Left renal cortex interstitium (tissue), 4 donors: ENCODE measurements at places on chromosomes 1 and 21. TPM values are rescaled to one million over a fixed set of nuclear protein-coding genes. Genes with fewer than 3 reads are reported as not detected.

Gene LMX1A
- polyA plus RNA-seq: not detected

- no peak for DNase-seq
Measured at GRCh38 chr1:94831641-94832040, 11.5 kb downstream of the SLC44A3 start.

DNA sequence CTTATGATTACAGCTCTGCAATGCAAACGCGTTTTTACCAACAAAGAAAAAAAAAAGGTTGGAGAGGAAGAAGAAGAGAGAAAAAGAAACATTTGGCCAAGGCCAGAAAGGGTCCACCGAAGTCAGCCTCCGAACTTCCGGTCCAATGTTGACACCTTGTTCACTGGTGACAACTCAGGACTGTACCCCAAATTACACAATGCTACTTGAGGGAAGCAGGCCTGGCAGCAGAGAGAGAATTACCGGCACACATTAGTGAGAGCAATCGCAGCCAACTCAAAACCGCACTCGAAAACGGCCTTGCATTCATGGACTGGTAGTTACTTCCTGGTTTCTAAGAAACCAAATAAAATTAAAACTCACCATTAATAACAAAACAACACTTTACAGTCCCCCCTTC lies 652.5 kb downstream of the KIF26B start:
- DNase-seq: no peak

- no peak for DNase-seq
Measured at GRCh38 chr1:81190003-81190402, 610.7 kb upstream of the ADGRL2 start.

Gene NRAS
- 73.0 TPM for polyA plus RNA-seq

GRCh38 chr1:205500240-205501233 lies 3.9 kb upstream of the CDK18 start:
- no peak for DNase-seq

- peak; percentile 49 for DNase-seq
Measured at GRCh38 chr1:8712413-8713231, 104.8 kb downstream of the RERE start.

- no peak for DNase-seq
Measured at GRCh38 chr1:113178522-113178921, 105.5 kb downstream of the LRIG2 start.

Gene CD1B
- not detected for polyA plus RNA-seq

Gene CD1C
- 1.1 TPM for polyA plus RNA-seq

Gene OR14K1
- polyA plus RNA-seq: not detected

GRCh38 chr1:87941337-87941946 lies 612.8 kb downstream of the LMO4 start:
- peak; percentile 40 for DNase-seq

Gene VANGL2
- polyA plus RNA-seq: 43.9 TPM

DNA sequence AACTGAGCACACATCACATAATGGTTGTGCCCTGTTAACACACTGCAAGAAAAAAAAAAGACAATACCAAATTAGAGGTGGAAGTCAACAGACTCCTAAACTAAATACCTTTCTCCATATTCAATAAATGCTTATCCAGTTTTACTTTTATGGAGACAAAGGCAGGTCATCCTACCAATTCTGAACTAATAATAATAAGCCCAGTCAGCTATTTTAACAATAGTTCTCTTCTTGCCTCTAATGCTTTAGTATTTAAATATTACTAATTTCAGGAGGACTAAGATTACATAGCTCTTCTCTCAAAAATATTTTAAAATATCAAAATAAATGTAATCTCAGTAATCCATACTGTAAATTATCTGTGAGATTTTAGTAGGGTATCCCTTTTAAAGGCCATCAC lies 10.5 kb downstream of the COPA start:
- no peak for DNase-seq

DNA sequence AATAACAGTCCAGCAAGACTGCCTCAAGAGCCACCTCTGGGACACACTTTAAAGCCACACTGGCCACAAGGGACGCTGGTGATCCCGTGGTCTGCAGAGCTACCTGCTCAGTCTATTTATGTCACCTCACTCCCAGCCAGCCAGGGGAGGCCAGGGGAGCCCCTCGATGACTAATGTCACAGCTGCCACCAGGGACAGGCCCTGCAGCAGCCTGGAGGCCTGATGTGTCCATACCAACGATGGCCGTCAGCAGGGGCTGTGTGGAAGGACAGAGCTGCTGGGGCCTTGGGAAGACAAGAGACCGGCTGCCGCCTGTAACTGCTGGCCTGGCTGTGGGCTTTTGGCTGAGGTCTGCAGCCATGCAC lies 71.0 kb downstream of the SIK1 start:
- no peak for DNase-seq

Gene NCDN
- 23.4 TPM for polyA plus RNA-seq

- DNase-seq: no peak
Measured at GRCh38 chr1:218779341-218780100, 394.2 kb upstream of the LYPLAL1 start.

- no peak for DNase-seq
Measured at GRCh38 chr1:60425528-60425927, 352.0 kb upstream of the C1orf87 start.

Gene NIBAN1
- polyA plus RNA-seq: 3.0 TPM

DNA sequence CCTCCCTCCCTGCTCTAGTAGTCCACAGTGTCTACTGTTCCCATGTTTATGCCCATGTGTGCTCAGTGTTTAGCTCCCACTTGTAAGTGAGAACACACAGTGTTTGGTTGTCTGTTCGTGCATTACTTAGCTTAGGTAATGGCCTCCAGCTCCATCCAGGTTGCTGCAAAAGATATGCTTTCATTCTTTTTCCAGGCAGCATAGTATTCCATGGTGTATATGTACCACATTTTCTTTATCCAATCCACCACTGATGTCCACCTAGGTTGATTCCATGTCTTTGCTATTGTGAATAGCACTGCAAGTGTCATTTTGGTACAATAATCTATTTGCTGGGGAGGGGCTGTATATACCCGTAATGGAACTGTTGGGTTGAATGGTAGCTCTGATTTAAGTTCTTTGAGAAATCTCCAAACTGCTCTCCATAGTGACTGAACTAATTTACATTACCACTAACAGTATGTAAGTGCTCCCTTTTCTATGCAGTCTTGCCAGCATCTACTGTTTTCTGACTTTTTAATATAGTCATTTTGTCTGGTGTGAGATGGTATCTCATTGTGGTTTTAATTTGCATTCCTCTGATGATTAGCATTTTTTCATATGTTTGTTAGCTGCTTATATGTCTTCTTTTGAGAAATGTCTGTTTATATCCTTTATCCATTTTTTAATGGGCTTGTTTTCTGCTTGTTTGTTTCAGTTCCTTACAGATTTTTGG lies 191.9 kb upstream of the DMRTA2 start:
- no peak for DNase-seq

DNA sequence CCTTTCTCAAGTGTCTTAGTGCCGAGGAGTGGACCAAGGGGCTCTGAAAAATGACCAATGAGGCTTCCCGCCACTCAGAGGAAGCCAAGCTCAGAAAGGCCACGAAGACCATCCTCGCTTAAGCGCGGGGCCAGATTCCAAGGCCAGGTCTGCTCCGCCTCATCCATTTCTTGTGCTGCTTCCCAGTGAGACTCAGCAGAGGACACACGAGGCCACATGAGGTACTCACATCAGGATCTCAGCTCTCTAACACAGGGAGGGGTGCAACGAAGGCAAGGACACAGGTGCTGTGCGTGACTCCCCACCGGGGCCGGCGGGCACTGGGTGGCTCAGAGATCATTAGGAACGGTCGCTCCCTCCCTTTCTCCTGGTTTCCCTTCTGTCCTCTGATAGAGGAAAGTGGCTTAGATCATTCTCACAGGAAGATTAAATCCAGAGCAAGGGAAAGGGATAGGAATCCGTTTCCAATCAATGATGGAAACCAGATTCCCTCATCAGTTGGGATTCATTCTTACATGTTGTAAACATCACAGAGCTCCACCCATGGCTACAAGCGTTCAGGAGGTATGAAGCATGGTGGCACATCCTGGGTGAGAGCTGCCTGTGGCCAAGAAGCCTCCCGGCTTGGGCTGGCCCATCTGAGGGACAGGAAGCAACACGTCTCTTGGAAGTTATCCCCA lies 46.7 kb downstream of the CAPZB start:
- DNase-seq: no peak

Gene IL22RA1
- 3.4 TPM for polyA plus RNA-seq

Gene KCNA3
- polyA plus RNA-seq: 0.14 TPM

DNA sequence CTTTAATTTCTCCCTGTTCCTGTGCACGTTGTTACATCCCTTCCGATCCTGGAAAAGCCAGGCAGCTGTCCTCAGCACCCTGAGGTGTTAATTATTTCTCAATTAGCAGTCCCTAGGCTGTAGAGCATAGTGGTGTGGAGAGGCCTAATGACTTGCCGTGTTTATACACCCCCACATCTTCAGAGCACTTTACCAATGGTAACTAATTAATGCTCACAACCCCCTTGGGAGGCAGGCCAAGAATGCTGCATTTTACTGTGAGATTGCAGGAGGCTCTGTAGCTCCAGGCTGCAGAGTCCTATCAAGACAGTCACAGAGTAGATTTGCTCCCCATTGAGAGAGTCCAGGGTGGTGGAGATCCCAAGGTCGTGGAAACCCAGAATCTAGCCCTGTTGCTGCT lies 2.4 kb upstream of the PARS2 start:
- DNase-seq: no peak

GRCh38 chr1:184187097-184187496 lies 135.6 kb downstream of the TSEN15 start:
- DNase-seq: no peak

DNA sequence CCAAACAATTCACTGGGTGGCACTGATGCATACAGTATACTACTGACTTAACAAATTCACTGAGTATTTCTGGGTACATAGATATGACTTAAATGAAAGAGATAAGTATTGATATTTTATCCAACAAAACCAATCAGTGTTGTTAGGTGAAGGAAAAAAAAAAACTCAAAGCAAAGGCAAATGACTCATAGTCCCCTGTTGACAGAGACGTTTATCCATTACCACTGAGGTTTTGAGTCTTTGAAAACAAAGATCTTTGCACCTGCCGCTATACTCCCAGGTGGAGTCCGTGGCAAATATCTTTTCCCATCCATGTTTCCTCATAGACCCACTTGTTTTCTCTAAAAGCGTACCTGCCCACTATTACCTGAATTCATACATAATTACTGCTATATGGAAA lies 18.4 kb downstream of the DYNLT5 start:
- no peak for DNase-seq

GRCh38 chr21:42269386-42269785 lies 45.8 kb downstream of the TFF3 start:
- DNase-seq: no peak

DNA sequence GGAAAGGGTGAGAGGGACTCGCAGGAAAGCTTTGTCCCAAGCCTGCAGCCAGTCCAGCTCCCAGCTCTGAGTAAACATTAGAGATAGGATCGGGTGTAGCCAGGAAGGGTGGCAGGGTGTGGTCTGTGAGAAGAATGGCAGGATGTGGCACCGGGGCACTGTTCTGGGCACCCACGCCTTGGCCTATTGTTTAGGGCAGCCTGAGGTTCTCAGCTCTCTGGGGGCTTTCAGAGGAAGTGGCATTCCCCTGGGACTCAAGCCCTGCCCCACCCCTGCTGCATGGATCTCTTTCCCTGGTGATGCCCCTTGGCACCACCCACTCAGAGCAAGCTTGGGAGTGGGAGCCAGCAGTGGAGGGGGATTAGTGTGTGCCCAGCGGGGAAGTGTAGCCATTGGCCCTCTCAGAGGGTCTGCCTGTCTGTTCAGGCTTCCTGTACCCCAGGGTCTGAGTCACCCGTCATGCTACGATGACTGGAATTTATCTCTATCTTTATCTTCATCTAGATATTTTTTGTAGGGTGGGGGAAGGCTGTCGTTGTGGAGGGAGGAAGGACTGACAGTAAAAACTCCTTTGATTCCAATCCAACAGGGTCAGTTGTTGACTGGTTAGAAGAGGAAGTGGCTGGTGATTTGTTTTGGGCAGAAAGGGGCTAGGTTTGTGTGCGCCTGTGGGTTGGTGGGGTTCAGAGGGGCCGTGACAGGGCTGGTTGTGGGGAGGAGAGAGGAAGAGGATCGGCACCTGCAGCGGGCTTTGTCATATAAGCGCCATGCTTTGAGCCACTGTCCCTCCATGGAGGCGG lies 31.6 kb downstream of the SOX13 start:
- no peak for DNase-seq

- DNase-seq: no peak
Measured at GRCh38 chr1:231923491-231924041, 297.0 kb downstream of the DISC1 start.

DNA sequence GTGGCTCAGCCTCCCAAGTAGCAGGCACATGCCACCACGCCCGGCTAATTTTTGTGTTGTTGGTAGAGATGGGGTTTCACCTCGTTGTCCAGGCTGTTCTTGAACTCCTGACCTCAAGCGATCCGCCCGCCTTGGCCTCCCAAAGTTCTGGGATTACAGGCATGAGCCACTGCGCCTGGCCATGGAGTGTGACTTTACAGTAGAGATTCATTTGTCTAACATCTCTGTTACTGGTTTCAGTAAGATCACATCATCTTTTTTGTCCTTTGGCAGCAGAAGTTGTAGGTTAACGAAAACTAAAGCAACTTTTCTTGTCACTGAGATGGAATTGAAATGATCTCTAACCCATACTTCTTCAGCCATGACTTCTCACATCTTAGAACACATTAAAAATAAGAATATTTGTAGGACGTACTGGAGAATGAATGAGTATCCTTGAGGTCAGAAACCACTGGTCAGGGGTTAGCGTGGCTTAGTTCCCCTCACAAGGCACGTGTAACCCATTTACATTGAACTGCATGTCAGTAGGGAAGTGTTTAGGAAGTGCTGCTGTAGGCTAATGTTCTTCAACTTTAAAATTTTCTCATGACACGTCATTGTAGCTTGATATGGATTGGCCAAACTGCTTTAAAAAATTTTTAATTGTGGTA lies 75.9 kb downstream of the CAMTA1 start:
- no peak for DNase-seq

- peak; percentile 58 for DNase-seq
Measured at GRCh38 chr1:100188617-100189016, 10.6 kb upstream of the LRRC39 start.

DNA sequence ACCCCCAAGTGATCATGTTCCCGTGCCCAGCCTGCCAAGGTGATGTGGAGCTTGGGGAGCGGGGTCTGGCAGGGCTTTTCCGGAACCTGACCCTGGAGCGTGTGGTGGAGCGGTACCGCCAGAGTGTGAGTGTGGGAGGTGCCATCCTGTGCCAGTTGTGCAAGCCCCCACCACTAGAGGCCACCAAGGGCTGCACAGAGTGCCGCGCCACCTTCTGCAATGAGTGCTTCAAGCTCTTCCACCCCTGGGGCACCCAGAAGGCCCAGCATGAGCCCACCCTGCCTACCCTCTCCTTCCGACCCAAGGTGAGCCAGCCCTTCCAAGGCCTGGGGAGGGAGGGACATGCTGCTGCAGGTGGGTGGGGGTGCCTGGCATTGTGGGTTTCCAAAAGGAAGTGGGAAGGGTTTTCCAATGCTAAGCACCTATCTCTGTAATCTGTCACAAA lies 2.3 kb downstream of the TRIM46 start:
- no peak for DNase-seq

- DNase-seq: no peak
Measured at GRCh38 chr1:164999146-164999545, 357.4 kb downstream of the LMX1A start.

Gene OR2T29
- 0.06 TPM for polyA plus RNA-seq

GRCh38 chr21:34348890-34349519 lies 14.8 kb upstream of the KCNE2 start:
- no peak for DNase-seq

- DNase-seq: no peak
Measured at GRCh38 chr1:172766462-172766861, 107.6 kb downstream of the FASLG start.

- no peak for DNase-seq
Measured at GRCh38 chr1:78492386-78492950, 1.7 kb downstream of the PTGFR start.

Gene FCRLB
- 4.8 TPM for polyA plus RNA-seq
